ENCODE measurements at places on chromosomes 3 and 15.

- DNase-seq = no peak
These were observed 215.6 kb downstream of the CADPS start for GRCh38 chr3:62659660-62660059.

- DNase-seq = no peak
These were observed 114.4 kb downstream of the TPRA1 start for GRCh38 chr3:127475975-127476705.

GRCh38 chr3:184812662-184813042, 686 bp downstream of the VPS8 start:
- DNase-seq = no peak

DNA sequence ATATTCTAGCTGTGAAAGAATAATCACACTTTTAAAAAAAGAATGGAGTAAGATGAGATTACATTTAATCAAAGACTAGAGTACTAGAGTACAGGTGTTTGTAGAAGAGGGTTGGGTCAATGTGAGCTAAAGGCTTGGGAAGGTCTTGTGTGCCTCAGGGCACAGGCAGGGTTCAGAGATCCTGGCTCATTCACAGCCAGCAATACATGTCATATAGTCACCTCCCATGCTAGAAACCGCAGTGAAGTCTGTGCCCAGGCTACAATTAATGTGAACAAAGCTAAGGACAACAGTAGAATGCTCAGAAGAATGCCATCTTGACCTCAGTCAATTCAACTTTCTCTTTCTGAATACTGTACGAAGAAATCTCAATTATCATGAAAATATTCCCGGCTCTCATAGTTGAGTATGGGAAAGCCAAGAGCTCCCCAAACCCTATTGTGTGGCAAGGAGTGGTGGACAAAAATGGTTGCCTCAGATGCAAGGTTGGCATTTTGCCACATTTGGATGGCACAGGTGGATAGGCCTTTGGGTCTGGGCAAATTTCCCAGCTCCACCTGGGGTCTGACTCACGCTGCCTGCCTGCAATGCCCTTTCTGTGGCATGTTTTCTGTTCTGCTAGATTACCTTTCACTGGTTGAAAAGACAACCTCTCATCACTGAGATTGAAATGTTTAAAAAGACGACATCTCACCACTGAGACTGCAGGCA, 70.2 kb downstream of the NMD3 start:
- DNase-seq = no peak

DNA sequence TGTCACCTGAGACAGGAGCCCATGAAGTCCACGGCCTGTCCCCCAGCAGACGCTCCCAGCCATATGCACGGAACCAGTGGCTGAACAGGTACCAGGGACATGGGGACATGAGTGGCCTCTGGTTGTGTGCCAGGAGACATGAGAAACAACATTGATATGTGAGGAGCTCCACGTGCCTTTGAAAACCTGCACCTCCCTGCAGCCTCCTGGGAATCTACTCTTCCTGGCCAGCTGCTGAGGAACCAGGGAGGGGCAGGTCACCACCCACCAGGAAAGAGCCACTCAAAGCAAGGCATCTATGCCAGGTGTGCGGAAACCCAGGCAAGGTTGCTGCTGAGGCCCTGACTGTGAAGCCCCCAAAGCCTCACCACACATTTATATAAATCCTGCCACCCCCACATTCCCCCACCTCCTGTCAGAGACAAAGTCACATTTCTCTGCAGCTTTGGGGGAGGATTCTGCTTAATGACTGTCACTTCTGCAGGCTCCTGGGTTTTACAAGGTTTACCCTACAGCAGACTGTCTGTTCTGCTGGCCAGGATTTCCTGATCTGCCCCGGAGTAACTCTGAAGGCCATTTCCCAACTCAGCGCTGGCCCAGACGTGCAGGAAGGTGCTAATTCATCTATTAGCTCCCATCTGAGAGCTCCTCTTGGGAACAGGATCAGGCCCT, 110.8 kb downstream of the ADCY5 start:
- DNase-seq = no peak

DNA sequence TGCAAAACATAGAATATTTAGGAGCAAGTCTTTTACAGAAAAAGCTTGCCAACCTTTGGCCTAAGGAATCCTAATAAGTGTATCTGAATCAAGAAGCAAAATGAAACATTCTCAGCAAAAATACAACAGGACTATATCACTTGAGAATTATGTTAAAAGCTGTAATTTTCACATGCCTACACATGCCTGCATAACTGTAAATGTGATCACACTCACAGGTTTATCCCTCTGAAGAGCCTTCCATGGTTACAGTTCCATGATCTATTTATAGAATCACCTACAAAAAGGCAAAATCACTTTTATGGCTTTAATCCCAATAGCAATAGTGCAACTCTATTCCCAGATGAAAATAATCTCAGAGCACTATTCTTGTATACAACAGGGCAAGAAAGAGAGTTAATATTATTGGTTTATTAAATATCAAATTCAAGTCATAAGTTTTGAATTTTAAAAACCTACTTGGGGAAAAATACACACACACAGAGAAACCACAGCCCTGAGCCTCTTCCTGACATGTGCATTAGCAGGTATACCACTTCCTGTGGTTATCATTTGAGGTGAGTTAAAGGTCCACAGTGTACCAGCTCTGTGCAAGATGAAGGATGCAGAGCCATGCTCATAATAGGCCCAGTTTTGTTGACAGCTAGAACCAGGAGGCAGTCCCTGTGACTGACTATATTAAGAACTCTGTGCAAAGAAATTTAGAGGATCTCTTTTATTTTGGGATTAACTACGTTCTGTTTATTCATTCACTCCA, 252.5 kb upstream of the TGFBR2 start:
- no peak for DNase-seq

DNA sequence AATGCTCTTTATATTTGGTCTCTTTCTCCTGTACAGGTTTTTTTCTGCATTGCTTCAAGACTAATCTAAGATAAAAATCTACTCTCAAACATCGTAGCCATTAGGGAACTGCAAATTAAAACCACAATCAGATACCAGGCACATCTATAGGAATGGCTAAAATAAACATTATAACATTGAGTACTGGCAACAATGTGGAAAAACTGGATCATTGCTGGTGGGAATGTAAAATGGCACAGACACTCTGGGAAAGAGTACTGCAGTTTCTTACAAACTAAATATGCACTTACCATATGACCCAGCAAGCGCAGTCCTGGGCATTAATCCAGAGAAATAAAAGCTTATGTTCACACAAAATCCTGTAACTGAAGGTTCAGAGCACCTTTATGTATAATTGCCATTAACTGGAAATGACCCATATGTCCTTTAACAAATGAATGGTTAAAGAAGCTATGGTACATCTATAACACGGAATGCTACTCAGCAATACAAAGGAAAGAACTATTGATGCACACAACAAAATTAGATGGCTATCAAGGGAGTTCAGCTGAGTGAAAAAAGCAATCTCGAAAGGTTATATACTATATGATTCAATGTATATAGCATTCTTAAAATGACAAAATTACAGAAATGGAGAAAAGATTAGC, 6.3 kb downstream of the ABCC5 start:
- DNase-seq = no peak
